AG04450 (cell line): ENCODE measurements at places on chromosomes 5 and 9. TPM values are rescaled to one million over a fixed set of nuclear protein-coding genes. Genes with fewer than 3 reads are reported as not detected.

DNA sequence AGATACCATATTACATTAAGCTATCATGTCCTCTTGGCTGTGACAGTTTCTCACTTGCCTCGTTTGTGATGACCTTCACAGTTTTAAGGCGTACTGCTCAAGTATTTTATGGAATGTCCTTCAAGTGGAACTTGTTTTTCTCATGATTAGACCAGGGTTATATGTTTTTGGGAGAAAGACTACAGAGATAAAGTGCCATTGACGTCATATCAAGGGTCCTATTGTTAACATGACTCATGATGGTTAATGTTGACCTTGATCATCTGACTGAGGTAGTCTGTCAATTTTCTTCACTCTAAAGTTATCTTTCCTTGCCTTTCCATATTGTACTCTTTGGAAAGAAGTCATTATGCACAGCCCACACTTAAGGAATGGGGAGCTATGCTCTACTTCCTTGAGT is 17.8 kb upstream of the PTBP3 start:
- DNase-seq: no peak

The FAM151B gene
- 3.3 and 4.6 TPM in 2 replicates for polyA plus RNA-seq

The HAPLN1 gene
- polyA plus RNA-seq: not detected in 2 replicates

DNA sequence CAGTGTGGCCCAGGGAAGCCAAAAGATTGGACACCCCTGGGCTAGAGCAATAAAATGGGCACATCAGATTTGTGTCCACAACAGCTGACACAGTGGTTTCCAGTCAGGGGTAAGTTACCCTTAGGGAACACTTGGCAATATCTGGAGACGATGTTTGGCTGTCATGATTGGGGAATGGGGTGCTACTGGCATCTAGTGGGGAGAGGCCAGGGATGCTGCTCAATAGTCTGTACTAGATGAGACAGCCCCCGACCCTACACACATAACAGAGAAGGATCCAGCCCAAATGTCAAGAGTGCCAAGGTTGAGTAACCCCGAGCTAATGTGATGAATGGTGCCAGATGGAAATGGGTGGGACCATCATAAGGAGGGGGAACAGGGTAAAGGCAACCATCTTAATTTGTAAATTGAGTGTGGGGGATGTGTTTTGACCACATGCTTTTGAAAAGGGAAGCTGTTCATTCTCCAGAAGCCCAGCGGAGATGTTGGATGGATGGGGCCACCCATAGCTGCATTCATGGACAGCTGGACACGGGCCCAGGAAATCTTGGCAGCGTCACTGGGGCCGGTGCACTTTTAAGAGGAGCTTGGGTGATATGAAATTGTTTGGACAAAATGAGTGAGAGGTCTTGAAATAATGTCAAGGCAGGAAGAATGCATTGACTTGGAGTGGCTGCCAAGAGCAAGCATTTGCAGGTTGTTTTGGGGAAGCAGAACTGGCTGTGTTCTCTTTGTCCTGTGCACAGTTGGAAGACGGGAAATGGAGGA is 33.4 kb downstream of the SYK start:
- DNase-seq: no peak

- DNase-seq: no peak
Observed at GRCh38 chr5:392431-392988, 50.5 kb upstream of the EXOC3 start.

DNA sequence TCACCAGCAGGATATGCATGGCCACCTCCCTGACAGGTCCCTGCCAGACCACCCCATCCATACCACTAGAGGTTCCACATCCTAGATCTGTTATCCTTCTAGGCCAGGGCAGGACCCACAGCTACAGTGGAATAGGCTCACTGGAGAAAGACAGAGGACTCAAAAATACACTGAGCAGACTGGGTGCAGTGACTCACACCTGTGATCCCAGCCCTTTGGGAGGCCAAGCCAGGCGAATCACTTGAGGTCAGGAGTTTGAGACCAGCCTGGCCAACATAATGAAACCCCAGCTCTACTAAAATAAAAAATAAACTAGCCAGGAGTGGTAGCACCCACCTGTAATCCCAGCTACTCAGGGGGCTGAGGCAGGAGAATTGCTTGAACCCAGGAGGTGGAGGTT is 56.5 kb upstream of the TESK1 start:
- no peak for DNase-seq

DNA sequence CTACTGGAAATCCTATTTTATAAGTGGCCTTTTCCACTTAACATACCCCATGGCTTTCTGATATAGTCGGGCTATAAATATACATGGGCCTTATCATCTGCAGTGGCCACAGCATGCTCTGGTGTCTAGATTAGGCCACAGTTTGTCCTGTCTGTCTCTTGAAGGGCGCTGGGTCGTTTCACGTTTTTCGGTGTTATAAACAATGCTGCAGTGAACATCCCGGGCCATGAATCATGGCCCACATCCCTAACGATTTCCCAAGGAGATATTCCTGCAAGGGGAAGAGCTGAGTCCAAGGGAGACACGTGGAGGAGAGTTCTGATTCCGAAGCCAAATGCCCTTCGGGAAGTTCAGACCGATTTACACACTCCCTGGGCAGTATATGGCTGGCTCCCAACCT is 8.4 kb downstream of the PLPP7 start:
- DNase-seq: no peak

DNA sequence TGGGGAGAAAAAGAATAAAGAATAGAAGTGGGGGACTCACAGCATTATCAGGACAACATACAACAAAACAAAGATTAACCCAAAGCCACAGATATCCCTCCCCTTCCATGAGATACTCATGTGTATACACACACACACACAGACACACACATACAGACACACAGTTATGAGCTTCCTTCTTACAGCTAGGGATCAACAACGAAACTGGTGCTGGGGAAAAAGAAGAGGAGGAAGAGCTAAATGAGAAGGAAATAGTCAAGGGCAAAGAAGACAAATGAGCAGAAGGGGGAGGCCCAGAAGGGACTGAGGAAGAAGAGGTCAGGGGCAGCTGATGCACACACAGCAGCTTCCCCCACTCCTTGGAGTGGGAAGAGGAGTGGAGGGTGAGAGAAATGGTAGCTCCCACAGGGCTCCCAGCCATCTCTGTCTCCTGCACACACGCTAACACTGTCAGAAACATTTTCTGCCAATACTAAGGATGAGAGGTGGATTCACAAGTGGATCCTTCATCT is 66.2 kb downstream of the SIL1 start:
- no peak for DNase-seq

DNA sequence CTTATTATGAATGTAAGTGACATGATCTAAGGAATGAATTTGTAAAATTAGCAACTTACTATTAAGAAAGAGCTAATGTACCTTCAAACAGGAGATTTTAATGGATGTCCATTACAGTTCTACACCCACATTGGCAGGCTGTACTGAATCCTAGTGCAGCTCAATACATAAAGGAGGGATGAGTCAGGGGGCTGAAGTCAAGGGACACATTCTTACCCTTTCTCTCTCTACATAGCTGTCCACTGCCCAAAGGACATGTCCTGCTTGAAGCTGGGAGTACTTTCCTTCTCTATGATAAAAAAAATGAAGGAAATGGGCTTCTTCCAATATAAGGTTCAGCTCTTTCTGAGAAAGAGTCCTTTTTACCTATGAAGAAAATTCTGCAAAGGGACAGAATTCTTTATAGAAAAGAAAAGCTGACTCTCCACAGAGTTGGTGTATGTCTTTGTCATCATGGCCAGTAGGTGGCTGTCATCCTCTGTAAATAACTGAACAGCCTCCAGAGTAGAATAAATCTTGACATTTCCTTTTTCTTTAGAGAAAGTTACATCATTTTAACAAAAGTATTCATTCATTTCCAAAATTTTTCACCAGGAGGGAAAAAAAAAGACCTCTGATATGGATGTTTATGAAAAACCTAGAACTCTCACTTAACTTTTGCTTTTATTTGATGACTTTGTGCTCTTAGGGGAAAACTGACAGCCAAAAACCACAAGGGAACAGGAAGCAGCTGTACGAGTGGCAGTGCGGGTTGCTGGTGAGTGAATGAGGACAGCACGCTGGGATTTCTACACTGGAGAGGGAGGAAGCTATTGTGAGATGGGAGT is 13.1 kb upstream of the IFNA14 start:
- DNase-seq: no peak

DNA sequence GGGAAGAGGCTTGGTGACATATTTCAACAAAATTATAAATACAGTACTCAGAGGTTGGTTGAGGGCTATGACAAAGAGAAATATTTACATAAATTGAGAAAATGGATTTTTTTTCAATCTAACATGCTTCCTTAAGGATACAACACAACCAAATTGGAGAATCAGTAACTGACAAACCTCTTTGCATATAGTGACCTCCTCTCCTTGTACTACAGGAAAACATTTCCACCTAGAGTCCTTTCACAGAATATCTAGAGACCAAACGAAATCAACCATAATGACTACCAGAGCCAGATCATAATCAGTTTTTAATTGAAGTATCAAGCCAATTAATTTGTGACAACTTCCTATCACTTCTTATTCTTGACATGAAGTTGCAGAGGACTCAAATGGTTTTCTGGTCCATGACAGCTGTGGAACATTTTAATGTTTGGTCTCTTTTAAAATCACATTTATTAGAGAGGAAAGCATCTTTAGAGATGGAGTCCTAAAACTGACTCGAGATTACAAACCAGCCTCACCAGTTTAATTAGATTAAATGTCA is 1636.5 kb upstream of the C9orf72 start:
- no peak for DNase-seq
